EL (cell line): ENCODE measurements at places on chromosomes 7 and 10.

DNA sequence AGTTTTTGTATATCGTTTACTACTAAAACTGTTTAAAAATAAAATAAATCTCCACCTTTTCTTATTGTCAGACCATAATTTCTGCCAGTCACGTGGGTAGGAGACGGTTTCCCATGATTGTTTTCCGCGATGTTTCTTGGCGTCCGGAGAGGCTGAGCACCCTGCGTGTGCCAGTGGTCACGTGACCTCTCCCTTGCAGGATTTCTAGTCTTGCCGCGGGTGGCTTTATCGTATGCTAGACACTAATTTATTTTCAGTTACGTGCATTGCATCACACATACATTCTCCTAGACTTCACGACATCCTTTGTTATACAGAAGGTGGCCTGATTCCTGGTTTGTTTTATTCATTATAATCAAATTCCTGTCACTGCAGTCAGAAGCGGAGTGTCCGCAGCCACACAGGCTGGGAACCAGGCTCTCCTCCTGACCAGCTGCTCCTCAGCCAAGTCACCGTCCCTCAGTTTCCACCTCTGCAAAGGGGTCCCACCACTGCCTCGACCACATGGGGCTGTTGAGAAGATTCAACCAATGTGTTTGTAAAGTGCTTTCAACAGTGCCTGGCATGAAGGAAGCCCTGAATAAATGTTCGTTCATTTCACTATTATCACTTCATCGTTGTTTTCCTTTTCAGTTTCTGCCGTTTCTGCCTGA lies 203.2 kb upstream of the PPP2R2D start:
- DNase-seq = no peak

- DNase-seq = peak; percentile 44
Measured at GRCh38 chr7:93148144-93148543, at the start of gene SAMD9L. TSS of gene SAMD9L (minus strand) at chr7:93148385. CDS start at chr7:93135971, 12,414 bp downstream.

DNA sequence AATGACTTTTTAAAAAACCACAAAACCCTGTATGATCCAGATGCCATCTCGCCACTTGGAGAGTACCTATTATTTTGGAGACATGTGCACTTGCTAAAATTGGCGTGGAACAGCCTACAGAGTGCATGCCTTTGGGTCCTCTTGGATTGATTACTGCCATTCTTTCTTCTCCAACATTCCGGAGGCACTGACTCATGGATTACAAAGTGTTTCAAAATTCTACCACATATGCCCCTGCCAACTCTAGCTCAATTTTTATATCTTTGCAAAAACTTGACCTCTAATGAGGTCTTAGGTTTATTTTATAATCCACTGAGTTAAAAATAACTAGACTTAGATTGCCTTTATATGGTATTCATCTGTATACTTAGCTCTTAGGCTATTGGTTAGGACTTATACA lies 55.8 kb upstream of the KIF5B start:
- DNase-seq = peak; percentile 89

DNA sequence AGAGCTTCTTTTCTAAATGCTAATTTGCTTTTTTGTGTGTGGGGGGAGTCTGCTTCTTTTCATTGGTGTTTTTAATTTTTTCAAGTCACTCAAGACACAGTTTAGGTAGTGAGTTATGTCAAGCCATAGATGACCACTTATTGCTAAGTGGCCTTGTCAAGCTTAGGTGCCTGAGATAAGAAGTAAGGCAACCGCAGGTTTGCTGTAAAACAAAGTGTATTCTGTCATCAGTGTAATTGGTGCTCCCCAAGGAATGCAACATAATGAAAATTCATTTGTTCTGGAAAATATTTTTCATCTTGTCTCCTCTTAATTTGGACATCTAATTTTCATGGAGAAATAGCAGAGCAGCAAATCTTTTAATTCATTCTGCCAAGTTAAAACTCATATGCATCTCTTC lies 249.6 kb downstream of the EXOC4 start:
- DNase-seq = no peak

- no peak for DNase-seq
Measured at GRCh38 chr10:86308056-86308455, 58.5 kb downstream of the GRID1 start.

- DNase-seq = peak; percentile 55
Measured at GRCh38 chr7:43565786-43566185, 17.1 kb upstream of the STK17A start.

- no peak for DNase-seq
Measured at GRCh38 chr7:24372961-24373955, 89.3 kb downstream of the NPY start.

GRCh38 chr10:35236739-35237138 lies 99.6 kb upstream of the CCNY start:
- peak; percentile 18 for DNase-seq

- DNase-seq = no peak
Measured at GRCh38 chr10:44004913-44005787, 356.5 kb upstream of the ZNF32 start.

- DNase-seq = no peak
Measured at GRCh38 chr10:132593389-132593788, 55.8 kb downstream of the INPP5A start.

DNA sequence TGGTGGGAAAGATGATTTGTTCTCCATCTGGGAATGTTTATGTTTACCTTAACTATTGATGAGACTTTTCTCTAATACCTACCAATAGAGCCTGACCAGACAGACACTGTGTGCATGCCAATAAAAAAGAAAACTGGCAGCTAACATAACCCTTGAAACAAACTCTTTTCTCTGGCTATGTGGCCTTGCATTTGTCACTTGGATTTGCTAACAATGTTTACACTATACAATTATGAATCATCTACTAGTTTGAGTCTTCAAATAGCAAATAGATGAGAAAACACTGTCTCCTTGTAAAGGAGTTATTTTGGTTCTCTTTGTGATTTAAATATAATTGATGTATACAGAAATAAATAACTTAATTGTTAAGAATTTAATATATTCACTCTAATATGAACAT lies 273.1 kb downstream of the SEMA3D start:
- DNase-seq = peak; percentile 41

DNA sequence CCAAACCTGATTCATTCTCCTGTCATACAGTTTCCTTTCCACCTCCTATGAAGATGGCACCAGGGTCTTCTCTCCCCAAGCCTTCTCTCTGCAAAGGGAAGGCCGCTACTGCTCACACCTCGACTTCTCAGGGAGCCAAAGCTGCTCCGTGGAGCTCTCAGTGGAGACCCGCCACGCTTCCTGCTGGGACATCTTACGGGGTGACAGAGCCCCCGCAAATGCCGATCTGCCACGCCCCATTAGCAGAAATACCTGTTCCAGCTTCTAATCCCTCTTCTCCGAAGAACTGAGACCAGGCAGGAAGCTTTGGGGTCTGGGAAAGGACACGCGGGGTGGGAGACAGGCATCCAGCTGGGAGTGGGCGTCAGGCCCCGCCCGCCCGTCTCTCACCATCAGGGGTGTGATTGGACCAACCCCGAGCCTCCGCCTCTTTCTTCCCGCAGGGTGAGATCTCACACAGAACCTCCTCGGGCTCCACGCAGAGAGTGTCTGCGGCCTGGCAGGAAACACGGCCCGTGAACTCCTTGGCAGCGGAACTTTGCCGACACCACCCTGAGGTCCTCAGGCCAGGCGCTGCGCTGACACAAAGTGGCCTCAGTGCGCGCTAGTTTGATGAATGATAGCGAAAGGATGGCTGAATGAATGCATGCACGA lies 12.0 kb upstream of the CALML5 start:
- DNase-seq = no peak

DNA sequence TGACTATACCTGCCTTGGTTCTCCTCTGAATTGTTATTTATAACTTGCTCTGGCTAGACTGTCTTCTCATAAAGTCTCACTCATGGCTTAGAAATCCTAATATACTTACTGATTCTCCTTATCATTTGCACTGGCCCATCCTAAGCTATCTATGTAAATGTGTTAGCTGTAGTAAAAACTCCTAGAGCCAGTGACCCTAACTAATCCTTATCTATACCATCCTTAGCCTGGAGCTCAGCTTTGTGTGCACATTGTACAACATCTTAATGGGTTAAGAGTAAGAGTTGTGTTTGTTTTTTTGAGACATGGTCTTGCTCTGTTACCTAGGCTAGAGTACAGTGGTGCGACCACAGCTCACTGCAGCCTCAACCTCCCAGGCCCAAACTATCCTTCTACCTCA lies 40.8 kb downstream of the LAMB4 start:
- DNase-seq = no peak

- no peak for DNase-seq
Measured at GRCh38 chr10:102287538-102287937, 42.2 kb downstream of the GBF1 start.

GRCh38 chr7:4241791-4242190 lies 440.3 kb upstream of the FOXK1 start:
- DNase-seq = no peak

GRCh38 chr7:124724079-124724478 lies 41.5 kb downstream of the GPR37 start:
- no peak for DNase-seq

DNA sequence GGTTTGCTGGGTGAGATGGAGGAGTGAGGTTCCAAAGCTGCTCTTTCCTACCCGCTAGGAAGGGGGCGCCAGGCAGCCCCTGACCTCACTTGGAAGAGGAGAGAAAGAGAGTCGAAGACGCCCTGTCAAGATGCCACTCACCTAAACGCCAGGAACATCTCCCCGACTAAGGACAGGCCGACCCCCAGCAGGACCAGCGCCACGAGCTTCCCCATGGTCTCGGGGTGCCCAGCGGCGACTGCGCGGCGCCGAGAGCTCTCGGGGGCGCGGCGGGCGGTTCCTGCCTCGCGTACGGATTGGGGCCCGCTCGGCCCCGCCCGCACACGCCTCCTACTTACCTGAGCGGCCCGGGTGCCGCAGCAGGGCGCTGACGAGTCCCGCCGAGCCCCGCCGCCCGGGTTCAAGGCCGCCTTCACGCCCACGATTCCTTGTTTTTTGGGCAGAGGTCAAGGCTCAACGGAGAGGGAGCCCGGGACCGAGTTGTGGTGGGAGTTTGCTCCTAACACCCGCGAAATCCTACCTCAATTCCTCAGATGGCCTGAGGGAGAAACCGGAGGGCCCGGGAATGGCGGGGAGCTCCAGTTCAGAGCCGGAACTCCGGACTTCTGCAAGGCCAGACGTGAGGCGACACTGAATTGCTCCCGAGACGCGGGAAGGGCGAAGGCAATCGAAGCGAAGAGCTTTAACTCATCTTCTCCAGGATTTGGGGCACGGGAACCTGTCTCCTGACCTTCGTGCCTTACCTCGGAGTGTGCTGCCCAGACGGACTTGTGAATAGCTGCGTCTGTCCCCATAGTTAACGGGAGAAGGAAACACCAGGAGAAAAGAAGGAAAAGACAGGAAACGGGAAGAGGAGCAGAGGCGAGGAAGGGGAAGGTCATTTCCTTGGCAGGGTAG lies at the start of gene PON3:
Gene PON3 (minus strand): TSS at position 240 of the 897 bp plus-strand sequence. CDS start 25 bp downstream, at position 215.
- DNase-seq = peak; percentile 9

GRCh38 chr10:48575901-48576300 lies 29.0 kb downstream of the ARHGAP22 start:
- no peak for DNase-seq

DNA sequence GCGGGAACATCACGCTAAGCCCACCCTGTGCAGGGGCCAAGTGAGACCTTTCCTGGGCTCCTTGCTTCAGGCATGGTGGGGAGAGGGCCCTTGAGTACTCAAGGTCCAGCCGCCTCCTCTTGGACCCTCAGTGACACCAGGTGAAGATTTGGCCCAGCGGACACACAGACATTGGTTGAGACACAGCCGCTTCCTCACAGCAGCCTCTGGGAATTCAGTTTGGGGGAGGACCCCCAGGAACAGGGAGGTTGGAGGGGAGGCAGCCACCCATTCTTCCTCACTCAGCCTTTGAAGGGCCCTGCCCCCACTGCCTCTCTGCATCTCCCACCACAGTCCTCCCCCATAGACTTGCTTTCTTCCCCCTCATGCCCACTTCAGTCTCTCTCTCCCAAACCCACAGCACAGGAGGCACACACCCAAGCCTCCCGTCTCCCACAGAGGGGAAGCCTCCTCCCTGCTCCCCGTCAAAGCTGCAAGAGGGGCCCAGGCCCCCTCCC lies 31.9 kb downstream of the ANXA8 start:
- DNase-seq = no peak

- no peak for DNase-seq
Measured at GRCh38 chr10:68271196-68271882, 39.4 kb upstream of the ATOH7 start.

GRCh38 chr7:156082048-156083040 lies 270.1 kb upstream of the SHH start:
- no peak for DNase-seq

GRCh38 chr10:47206449-47207280 lies 93.3 kb upstream of the GDF10 start:
- no peak for DNase-seq

DNA sequence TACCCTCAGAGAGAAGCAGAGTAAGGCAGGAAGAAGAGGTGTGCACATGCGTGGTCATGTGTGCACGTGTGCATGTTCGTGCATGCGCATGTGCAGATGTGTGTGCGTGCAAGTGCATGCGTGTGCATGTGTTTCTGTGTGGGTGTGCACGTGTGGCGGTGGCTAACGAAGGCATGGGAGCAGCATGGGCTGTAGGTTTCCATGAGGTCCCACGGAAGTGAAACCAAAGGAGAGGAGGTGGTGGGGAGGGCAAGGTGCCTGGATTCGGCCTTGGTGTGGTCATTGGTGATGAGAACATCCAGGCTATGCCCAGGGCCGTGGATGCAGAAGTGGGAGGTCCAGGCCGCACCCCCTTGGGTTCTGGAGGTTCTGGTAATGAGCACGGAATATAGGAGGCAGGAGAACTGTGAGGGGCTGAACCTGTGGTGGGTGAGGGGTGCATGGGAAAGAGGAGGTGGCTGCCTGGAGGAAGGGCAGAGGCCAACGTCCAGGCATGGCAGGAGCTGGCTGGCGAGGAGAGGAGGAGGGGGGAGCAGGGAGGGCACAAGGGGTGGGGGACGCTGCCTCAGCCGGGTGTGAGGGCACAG lies 2.4 kb upstream of the INPP5A start:
- DNase-seq = no peak

DNA sequence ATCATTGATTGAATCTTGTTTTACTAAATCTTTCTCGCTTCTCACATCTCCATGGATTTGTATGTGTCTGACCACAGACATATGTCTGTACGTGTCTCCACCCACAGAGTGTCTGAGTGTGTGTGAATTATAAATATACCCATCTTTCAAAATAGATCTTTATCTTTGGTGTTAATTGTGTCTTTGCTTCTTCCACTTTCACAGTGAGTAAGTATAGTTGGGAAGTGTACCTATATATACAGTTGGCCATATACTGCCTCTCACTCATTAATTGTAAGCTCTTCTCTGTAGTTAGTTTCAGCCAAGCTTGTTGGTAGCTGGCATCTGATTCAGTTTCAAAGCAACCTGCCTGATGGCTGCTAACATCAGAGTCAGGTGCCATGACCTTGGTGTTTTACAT lies 18.4 kb downstream of the EEPD1 start:
- no peak for DNase-seq

- DNase-seq = peak; percentile 60
Measured at GRCh38 chr7:29606287-29606721, 42.7 kb downstream of the PRR15 start.

DNA sequence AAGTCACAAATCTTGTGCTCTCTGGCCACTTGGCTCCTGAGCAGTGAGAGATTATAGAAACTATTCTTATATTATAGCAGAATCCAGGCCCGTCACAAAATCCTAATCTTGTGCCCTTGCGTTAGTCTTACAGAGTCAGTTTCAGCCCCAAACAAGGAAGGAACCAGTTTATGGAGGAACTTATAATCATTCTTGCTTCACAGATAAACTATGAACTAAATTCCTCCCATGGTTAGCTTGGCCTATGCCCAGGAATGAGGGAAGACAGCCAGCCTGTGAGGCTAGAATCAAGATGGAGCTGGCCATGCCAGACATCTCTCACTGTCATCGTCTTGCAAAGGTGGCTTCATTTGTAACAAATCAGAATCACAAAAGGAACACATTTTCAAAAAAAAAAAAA lies 199.7 kb upstream of the PITRM1 start:
- peak; percentile 4 for DNase-seq
